ENCODE measurements at places on chromosomes 5 and 9.

DNA sequence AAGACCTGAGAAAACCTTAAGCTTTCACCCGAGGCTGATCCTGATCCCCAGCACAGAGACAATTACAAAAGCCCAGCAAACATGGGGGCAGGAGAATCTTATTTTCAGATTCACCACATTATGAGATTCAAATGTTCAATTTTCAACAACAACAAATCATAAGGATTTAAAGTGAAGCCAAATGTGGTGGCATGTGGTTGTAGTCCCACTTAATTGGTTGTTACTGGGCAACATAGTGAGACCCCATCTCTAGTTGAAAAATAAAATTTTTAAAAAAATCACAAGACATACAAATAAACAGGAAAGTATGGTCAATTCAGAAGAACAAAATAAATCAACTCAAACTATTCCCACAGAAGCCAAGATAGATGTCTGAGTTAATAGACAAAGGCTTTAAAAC is 3.9 kb upstream of the RABGAP1 start:
- no peak for DNase-seq

GRCh38 chr5:36658038-36658756 is 51.8 kb downstream of the SLC1A3 start:
- no peak for DNase-seq

DNA sequence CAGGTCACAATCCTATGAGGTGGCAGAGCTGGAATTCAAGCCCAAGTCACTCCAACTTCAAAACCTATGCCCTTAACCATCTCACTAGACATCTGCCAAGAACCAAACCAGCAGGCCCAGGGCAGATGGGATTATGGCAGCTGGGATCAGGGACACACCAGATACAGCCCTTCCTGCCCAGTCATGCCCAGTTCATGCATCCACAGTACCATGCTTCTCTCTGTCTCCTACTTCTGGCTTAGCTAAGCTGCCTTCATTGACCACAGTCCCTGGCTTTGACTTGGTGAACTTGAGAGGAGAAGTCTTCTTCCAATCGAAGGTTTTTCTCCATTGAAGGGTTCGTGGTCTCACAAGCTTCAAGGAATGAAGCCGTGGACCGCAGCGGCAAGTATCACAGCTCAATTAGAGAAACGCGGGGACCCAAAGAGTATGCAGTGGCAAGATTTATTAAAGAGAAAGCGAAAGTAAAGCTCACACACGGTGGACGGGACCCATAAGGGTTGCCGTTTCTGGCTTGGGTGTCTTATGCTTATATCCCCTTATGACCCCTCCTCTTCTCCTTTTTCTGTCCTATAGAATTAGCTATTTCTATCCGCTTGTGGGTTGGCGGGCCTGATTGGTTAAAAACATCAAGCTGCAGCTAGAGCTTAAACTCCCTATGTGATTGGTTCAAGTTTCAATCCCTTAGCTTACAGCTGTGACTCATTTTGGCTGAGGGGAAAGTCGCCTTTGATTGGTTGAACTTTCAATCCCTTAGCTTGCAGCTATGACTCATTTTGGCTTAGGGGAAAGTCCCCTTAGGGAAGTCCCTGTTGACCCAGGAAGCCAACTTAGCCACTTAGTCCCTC is 101.2 kb downstream of the TRIM36 start:
- DNase-seq, result peak; percentile 57

DNA sequence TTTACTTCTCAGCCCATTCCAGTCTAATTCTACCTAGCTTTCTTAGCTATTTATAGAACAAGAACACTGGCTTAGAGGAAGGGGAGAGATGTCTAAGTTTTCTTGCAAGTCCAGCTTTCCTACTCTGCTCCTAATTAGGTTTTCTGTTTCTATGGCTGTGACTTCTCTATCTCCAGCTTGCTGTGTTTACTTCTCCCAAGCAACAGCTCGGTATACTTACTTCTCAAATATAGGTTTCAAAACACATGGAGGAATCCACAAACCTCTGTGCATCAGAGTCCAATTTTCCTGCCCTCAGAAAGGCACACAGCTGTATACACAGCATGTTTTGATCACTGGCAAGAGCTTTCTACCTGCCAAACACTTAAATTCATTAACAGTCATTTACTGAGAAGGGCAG is 17.4 kb upstream of the HMGCR start:
- no peak for DNase-seq

DNA sequence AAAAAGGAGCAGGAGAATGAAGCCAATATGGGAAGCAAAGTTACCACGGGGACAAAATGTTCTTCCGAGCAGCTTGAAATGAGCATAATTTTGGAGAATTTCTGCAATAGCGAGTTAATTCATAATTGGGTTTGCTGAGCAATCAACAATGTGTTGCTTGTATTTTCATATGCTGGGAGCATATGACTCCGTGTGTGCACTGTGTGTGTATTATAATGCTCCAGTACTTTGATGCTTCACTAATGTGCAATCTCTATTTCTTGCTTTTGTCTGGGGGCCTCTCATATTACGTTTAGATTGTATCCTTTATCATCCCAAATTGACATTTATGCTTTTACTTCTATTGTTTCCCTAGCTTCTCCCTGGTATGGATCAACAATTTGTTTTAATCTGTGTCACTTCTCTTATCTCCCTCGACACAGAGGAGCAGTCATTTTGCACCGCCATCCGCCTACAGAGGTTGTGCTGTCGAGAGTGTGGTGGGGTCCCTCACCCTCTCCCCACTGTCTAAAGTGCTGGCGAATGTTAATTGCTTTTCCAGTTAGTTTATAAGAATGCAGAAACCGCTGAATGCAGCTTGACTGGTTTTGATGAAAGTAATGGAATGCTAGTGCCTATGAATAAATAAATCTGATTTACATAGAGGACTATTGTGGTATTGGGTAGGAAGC is 372.5 kb upstream of the WWC1 start:
- DNase-seq, result no peak

DNA sequence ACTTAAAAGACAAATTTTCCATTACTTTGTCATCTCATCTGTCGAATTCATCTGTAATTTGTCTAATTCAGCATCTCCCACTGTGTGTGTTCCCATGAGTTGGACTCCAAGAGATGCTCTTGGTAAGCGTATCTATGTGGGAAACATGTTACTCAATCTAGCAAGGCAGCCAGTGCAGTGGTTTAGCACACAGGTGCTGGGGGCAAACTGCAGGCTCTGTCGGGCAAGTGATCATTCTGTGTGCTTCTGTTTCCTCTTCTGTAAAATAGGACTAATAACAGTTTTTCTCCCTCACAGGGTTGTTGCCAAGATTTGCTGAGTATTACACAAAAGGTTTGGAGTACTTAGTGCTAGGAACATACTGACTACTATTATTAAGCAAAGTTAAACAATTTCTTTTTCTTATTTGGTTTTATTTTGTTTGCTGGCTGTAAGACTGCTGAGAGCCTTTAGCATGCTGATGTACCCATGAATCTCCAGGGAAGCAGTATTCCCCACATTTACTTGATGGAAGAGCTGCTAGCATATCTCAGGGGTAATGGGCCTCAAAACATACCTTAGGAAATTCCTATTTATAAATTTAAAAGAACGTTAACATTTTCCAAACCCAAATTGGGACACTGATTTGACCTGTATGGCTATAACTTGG is 709 bp upstream of the GAPT start:
- no peak for DNase-seq

DNA sequence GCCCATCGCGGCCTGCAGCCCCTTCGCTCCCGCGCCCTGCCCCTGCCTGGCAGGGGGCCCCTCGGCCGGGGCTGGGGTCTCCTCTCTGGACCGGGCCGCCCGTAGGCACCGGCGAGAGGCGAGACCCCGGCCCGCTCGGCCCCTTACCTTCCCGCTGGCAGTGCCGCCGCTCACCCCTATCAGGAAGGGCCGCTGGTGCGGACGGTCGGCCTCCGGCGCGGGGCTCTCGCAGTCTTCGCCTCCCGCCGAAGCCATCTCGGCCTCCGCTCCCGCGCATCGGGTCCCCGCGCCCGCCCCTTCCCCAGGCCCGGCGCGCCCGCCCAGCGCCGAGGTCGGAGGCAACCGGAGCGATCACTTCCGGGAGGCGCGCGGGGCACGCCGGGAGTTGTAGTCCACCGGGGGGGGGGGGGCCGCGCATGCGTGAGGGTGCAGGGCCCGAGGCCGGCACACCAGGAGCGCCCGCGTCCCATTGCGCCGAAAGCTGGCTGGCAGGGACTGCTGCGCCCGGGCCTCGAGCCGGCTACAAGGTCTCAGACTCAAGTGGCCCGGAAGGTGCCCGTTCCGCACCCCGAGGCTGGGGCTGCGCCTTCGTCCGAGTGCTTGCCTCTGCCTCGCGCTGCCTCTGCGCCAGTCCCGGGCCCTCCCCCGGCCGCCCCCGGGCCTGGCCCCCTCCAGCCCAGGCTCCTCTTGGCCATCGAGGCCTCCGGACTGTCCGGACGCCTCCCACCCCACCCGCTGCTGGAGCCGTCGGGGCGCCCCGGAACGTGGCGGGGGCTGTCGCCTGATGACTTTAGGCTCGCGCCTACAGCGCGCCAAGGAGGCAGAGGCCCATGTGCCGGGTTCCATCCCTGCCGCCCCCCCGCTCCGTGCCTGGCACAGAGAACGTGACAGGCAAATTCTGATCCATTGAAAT is at the start of gene UCK1:
UCK1 (minus strand) TSS at position 344 of the 913 bp plus-strand sequence; CDS start at position 255, 89 bp downstream.
- peak; percentile 76 for DNase-seq

DNA sequence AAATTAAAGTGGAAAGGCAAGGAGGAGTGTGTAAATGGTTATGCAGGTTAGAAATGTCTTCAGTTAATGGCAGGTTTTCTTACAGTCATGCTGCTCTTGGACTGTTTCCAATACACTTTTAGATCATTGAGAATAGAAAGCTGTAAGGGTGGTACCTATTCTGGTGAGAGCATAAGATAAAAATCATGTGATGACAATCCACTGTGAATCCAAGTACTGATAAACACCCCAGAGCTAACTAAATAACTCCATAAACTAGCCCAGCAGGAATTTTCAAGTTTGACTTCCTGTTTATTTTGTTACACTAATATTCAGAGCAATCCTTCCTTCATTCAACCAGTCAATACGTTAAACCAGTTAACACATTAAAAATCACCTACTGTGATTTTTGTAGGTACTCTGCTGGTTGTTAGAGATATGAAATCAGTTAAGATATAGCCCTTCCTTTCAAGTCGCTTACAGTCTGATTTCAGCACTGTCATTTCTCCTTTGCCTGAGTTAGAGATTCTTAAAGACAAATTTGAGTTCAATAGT is 22.6 kb downstream of the VCAN start:
- DNase-seq, result no peak

DNA sequence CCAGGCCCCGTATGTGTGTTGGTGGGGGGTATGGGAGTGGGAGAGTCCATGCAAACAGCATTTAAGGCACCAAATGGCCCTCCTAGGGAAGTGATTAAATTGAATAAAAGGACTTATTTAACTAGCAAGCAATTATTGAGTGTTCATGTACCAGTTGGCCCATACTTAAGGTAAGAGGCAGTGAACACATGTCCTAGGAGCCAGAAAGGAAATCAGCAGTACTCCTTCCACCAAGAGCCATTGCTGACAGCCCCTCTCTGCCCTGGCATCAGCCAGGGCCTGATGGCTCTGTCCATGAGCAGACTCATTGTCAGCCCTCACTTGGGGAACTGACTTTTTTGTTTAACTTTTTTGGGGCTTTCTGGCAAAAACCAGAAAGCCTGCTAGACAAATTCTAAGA is 10.4 kb upstream of the SHROOM1 start:
- DNase-seq, result no peak

GRCh38 chr9:129988607-129989361 is 54.2 kb downstream of the FNBP1 start:
- DNase-seq, result peak; percentile 53

GRCh38 chr9:72292256-72292682 is 72.7 kb downstream of the ZFAND5 start:
- peak; percentile 44 for DNase-seq

GRCh38 chr9:85038061-85038460 is 368.5 kb downstream of the NTRK2 start:
- DNase-seq, result no peak

DNA sequence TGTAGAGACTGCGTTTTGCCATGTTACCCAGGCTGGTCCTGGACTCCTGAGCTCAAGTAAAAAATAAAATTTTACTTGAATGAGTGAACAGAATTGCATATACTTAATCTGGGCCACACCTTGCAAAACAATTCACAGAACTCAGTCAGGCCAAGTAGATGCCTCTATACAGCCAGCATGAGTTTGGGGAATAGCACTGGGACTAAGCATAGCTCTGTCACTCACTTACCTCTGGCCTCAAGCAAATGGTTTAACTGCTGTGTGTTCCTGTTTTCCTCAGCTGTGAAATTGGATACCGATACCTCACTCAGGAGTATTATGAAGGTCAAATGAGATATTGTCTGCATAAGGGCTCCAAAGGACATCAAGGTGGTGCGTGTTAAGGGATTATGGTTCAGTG is 10.9 kb upstream of the FRMPD1 start:
- no peak for DNase-seq

- no peak for DNase-seq
Observed at GRCh38 chr9:81531511-81531910, 157.8 kb downstream of the TLE1 start.

DNA sequence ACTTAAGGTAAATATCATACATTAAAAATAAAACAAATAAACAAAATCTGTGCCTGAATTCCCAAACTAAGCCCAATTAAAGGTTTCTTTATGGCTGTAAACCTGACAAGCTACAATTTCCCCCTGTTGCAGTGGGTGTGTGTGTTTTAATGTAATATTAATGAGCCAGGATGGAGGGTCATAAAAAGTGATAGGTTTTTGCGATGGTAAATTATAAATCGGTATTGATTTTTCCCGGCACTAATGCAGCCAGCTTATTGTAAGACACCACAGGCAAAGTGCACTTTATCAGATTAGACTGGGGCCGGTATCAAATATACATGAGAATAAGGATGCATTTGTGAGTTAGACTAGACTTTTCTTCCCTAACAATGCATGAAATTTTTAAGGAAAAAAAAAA is 120.4 kb downstream of the EBF1 start:
- no peak for DNase-seq

DNA sequence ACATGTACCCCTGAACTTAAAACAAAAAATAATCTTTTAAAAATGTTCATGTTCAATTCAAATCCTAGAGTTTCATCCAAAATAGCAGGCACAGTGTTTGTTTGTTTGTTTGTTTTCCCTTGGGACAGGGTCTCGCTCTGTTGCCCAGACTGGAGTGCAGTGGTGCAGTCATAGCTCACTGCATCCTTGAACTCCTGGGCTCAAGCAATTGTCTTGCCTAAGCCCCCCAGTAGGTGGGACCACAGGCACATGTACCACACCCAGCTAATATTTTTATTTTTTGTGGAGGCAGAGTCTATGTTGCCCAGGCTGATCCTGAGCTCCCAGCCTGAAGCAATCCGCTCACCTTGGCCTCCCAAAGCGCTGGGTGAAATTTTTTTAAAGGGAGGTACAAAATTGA is 5.0 kb upstream of the POLR1E start:
- DNase-seq, result no peak
